ENCODE measurements at places on chromosomes 12 and 14.

- no peak for DNase-seq
Measured at GRCh38 chr14:26928019-26928418, 330.2 kb upstream of the NOVA1 start.

DNA sequence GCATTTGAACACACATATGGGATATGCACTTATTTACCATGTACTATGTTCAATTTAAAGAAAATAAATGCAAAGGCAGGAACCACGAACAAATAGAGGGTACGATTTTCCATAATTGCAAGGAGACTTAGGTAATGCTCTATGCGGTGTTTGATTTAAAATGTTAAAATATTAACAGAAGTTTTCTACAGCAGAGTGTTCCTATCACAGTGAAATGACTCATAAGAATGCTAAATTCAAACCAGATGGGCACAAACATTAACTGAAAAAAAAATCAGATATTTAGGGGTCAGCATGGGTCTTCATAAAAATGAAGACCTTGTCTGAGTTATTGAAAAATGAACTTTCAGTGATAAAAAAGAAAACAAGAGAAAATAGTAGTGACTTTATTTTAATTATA, 65.4 kb downstream of the LLPH start:
- DNase-seq = no peak

GRCh38 chr14:65954942-65955341, 531.2 kb upstream of the CCDC196 start:
- DNase-seq = no peak

DNA sequence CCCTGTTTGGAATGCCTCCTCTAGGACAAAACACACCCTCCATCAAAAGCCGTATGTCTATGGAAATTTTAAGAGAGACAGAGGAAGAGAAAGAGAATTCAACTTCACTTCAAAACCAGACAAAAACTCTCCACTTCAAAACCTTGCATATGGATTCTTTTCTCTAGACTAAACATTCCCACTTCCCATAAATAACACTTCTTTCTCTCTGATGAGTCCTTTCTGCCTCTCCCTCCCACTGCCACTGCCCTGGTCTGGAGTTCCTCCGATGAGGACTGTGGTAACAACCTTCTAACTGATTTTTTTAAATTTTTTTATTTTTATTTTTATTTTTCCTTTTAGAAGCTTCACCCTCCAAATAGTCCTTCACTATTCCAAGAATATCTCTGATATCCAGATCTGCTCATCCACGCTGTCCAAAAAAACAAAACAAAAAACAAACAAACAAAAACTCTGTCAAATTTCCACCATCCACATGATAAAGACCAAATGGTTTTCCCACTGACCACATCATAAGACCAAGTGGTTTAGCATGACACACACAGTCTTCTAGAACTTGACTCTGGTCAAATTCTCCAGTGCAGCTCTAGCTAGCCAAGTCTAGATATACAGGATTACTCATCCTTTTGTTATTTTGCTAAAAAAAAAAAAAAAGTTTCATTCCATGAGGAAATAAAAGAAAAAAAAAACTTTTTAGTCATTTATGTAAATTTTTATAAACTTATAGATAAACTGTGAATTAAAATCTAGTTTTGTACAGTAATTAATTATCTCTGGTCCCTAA, 256.0 kb downstream of the PPFIA2 start:
- no peak for DNase-seq

GRCh38 chr12:68267892-68268396, 14.5 kb upstream of the IL22 start:
- DNase-seq = no peak

DNA sequence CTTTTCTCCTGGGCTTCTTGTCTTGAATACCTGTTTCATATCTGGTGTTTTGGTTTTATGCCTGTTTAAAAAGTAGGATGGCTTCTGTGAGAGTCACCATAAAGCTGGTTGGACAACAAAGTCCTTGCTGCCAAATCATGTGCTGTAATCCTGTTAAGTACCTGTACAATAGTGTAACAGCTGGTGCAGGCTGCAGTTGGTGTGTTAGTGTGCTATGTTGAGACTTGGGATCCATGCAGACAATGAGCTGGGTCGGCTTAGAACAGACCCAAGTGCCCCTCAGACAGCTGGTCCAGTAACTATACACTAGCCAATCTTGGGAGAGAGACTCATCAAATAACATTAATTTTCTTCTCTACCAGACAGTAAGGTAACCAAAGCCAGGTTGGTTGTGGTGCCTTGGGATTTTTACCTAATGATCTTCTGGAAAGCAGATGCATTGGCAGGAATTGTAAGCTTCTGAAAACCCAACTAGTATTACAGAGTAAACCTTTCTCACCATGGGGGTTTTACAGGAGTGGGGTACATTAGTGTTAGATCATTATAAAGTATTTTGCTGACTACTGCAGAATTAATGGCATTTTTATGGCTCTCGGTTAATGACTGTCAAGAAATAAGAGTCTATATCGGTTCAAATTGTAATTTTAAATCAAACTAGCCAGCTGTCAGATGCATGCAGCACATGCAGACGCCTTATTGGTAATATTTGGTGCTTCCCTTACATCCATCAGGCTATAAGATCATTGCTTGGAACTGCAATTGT, 231.2 kb downstream of the PDZRN4 start:
- DNase-seq = no peak

GRCh38 chr12:132955094-132956010, 754 bp downstream of the ZNF605 start:
- DNase-seq = no peak

DNA sequence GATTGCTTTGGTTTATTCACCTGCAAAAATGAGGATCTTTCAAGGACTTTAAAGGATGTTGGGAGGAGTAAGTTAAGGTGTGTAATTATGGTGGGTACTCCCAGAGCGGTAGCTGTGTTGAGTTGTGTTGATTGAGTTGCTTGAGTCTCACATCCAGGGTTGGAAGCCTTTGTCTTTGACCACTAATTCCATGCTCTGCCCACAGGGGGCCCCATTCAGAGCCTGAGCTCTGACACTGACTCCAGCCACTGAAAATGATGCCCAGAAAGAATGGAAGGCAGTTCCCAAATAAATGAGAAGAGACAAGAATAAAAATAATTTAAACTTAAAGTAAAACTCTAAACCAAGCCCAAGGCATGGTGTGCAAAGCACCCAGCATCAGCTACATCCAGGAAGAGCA, 237.4 kb upstream of the PWP1 start:
- DNase-seq = no peak

DNA sequence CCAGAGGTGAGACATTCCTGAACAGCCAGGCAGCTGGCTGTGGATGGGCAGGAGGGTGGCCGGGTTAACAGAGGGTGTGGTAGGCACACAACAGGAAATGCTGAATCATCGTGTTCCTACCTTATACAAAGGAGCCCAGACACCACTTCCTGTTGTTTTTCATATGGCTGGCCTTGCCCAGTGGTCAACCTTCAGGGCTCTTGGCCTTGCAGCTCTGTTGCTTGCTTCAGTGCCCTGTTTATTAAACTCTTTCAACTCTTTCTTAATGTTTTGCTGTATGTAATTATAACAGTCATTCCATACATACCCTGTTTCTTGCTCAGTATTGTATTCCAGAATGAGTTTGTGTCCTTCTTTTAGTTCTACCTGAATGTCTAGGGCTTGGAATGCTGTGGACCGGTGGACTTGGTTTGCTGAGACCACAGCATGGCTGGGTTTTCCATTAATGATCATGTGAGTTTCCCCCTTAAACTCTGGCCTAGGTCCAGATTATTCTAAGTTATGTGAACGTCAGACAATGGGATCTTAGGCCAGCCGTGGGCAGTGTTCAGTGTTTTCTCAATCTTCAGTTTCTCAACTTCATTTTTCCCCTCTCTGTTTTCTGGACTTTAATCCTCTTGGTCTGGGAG, 11.9 kb downstream of the CFAP54 start:
- DNase-seq = peak; percentile 11

DNA sequence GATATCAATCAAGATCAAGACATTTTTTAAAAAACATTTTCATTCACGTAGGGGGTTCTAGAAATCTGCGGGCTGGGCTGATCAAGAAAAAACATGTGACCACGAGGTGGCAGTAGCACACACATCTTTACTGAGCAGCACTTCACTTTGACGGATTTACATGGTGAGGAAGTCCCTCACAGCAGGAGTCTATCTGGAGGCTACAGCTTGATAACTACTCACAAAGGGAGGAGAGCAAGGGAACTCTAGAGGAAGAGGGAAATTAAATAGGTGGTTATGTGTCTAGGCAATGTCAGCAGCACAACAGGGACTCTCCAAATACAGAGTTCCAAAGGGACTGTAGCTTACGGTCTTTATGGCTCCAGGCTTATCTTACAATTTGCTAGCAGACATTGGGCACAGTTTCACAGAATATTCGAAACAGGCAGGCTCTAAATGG, 248.1 kb downstream of the DPY19L2 start:
- DNase-seq = no peak

- no peak for DNase-seq
Measured at GRCh38 chr12:132393991-132394949, 64.9 kb upstream of the GALNT9 start.

GRCh38 chr14:41865894-41866293, 259.2 kb downstream of the LRFN5 start:
- no peak for DNase-seq

DNA sequence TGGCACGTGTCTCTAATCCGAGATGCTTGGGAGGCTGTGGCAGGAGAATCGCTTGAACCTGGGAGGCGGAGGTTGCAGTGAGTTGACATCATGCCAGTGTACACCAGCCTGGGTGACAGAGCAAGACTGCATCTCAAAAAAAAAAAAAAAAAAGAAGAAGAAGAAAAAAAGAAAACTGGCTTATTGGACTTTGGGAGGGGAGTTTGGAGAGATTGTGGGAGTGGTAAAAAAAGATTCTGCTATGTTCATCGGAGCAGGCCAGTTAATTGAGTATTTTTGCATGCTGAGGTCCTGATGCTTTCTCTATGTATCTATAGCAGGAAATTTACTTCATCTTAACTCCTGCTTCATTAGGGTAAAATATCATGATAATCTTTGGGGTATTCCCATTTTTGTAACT, 11.6 kb downstream of the CNOT2 start:
- no peak for DNase-seq

DNA sequence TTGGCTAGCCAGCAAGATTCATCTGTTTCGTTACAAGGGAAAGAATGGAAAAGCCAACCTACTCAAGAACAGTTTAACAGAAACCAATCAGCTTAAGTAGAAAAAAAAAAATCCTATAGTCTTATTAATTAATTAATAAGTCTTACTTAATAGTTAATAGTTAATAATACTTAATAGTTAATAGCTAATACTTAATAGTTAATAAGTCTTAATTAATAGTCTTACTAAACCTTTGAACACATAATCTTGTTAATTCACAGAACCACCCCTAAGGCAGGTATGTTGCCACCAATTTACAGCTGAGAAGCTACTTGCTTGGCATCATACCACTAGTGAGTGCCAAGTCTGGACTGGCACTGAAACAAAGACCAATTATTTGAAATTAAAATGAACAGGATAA, 19.9 kb downstream of the MFAP5 start:
- no peak for DNase-seq

DNA sequence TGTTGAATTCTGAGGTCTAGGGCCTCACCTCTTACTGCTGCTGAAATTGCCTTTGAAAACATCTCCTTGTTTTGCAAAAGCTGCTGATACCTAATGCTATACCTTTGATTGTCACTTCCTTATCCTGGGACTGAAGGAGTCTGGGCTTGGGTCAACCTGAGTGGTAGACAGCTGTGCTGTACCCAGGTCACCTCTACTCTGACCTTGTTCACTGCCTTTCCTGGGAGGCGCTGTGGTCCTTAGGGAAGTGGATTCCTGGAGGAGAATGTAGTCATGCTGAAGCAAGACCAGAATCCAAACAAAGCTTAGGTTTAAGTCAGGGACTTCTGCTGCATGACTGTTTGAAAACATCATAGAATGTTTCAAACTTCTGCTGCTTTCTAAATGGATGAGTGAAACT, 191.4 kb downstream of the SNAPC1 start:
- no peak for DNase-seq

GRCh38 chr12:67991158-67991557, 1.9 kb downstream of the IFNG-AS1 start:
- DNase-seq = no peak

Data from activated CD8-positive, alpha-beta memory T cell treated with anti-CD3 and anti-CD28 coated beads for 1 hour (primary cell).